ENCODE measurements at places on chromosomes 7 and 10.
A peak's percentile ranks its signal among the peaks of the same experiment; 100 is the strongest.

DNA sequence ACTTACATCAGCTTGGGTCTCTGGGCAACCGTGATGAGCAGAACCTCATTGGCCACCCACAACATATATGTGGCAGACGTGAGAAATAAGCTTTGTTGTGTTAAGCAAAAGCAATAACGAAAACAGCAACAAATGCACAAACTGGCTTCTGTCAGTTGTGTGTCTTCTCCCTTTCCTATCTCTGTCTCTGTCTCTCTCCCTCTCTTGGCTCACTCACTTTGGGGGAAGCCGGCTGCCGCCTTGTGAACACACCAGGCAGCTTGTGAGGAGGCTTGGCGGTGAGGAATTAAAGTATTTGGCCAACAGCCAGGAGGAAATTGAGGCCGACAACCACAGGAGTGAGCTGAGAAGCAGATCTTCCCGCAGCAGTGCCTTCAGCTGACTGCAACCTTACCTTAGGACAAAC lies 21.9 kb upstream of the CDCA7L start:
- no peak for DNase-seq

- no peak for DNase-seq
Observed at GRCh38 chr10:45447416-45447815, 73.4 kb downstream of the ALOX5 start.

GRCh38 chr7:129187681-129188371 lies 607 bp upstream of the SMO start:
- no peak for DNase-seq

- no peak for DNase-seq
Observed at GRCh38 chr10:89861584-89862301, 160.4 kb downstream of the KIF20B start.

GRCh38 chr7:105934572-105935185 lies 28.4 kb upstream of the CDHR3 start:
- DNase-seq = peak; percentile 57

- DNase-seq = no peak
Observed at GRCh38 chr7:43905209-43905946, 1.0 kb downstream of the URGCP start.

- DNase-seq = no peak
Observed at GRCh38 chr10:49349390-49349789, 46.5 kb downstream of the DRGX start.

DNA sequence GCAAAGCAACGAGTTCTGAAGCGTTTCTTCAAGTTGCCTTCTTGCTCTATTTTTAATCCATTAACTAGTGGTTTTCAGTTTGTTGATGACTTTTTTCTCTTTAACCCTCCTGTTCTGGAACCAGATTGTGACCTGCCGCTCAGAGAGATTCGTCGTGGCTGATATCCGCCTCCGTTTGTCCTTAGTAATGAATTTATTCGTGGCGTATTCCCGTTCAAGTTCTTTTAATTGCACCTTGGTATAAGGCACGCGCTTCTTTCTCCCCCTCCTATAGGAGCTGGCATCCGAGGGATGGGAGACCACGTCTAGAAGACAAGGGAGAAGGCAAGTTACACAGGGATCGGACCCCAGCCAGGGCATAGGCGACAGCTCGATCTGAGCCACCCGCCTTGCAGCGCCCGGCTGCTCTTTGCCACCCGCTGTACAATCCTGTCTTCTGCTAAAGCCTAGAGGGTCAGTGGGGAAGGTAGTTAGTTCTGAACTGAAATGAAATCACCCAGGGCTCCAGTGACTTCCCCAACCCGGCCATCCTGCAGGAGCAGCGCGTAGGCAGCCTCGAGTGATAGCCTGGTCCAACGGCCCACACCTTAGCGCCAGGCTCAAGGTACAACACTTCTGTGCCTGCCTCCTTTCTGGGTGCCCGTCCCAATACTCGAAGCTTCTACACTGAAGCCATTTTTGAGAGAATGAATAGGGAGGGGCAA lies 1.6 kb downstream of the HOXA13 start:
- DNase-seq = peak; percentile 20

DNA sequence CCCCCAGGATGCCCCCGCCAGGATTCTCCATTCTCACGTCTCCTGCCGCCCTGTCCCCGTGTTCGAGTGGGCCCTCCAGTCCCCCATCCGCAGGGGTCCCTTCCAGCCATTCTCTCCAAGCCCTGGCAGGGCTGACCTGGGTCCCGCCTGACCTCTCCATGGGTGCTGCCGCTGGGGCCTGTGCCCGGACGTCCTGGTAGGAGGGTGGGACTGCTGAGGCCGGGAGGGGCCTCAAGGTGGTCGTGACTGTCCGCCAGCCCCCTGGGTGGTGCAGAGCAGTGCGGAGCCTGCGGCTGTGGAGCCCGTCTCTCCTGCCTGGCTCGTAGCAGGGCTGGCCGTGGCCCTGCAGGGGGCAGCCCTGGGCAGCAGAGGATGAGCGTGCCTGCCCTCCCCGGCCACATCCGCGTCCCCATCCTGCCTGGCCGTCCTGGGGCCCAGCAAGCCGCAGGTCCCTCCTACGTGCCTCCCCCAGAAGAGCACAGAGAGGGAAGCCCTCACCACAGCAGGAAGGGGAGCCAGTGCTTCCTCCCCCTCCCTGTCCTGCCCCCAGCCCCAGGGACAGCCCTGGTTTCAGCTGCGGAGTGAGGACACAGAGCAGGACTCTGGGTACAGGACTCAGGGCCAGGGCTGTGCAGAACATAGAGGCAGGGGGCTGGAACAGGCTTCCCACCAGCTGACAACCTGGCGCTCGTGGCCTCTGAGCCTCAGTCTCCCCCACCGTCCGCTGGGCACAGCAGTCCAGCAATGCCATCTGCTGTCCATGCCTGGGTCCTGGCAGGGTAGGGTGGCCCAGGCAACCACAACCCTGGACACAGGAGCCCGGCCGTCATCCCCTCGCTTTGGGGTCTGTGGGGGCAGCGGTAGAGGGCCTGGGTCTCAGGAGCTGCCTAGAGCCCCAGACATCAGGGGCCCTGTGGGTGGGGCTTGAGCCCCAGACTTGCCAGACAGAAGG lies 1.5 kb upstream of the GRIFIN start:
- DNase-seq = no peak
